A549 treated with DMSO at 1 μM for 4 hours (cell line): ENCODE measurements at places on chromosomes 7 and 10. TPM values are rescaled to one million over a fixed set of nuclear protein-coding genes. Genes with fewer than 3 reads are reported as not detected.

AKR1C8 gene
- total RNA-seq, result 0.32 to 0.49 TPM in 2 of 5 replicates, not detected in the others

ADAM22 gene
- total RNA-seq, result 0.32 to 0.44 TPM (median 0.36 TPM) in 5 replicates

HMX2 gene
- 0.06 to 0.27 TPM (median 0.15 TPM) in 4 of 5 replicates, not detected in the other for total RNA-seq

FLNC gene
- total RNA-seq, result 4.9 to 7.3 TPM (median 5.9 TPM) in 5 replicates

ACHE gene
- 1.4 to 2.5 TPM (median 1.8 TPM) in 5 replicates for total RNA-seq

PSD gene
- total RNA-seq, result 0.51 to 0.80 TPM (median 0.64 TPM) in 5 replicates

KLLN gene
- total RNA-seq, result 0.52 to 0.66 TPM (median 0.64 TPM) in 5 replicates

MAGI2 gene
- total RNA-seq, result 0.30 to 0.45 TPM (median 0.40 TPM) in 5 replicates

APBB1IP gene
- 8.5 to 10.9 TPM (median 10.4 TPM) in 5 replicates for total RNA-seq

HGF gene
- total RNA-seq, result 0.08 to 0.13 TPM (median 0.12 TPM) in 3 of 5 replicates, not detected in the others

PSMG3 gene
- total RNA-seq, result 95.1 to 111 TPM (median 101 TPM) in 5 replicates

NEURL1 gene
- total RNA-seq, result 0.20 to 0.43 TPM (median 0.31 TPM) in 5 replicates

IFRD1 gene
- 33.0 to 37.9 TPM (median 33.5 TPM) in 5 replicates for total RNA-seq

ZNF485 gene
- 1.9 to 2.2 TPM (median 2.1 TPM) in 5 replicates for total RNA-seq

CUZD1 gene
- 0.94 to 1.9 TPM (median 1.3 TPM) in 5 replicates for total RNA-seq

UNCX gene
- 0.07 to 0.08 TPM in 2 of 5 replicates, not detected in the others for total RNA-seq

ANKRD1 gene
- 3.8 to 10.5 TPM (median 7.1 TPM) in 5 replicates for total RNA-seq

CADPS2 gene
- total RNA-seq, result 0.04 to 0.12 TPM (median 0.07 TPM) in 5 replicates
